ENCODE measurements at places on chromosomes 5 and 9.
A peak's percentile ranks its signal among the peaks of the same experiment; 100 is the strongest.

DNA sequence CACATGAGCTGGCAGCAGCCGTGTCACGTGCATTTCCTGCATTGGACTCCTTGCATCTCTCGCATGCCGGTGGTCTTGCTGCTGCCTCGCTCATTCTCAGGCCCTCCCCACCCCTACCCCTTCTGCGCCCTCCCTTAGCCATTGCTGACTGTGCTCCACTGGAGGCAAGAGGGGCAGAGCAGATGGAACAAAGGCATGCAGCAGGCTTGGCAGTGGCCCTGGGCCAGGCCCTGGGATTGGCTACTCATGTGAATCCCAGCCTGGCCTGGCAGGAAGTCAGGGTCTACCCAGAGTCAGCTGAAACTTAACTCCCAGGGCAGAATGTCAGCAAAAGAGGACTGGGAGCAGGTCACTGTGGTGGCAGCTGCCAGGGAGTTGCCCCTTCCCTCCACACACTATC lies 62.3 kb downstream of the TSTD2 start:
- DNase-seq: peak; percentile 42

DNA sequence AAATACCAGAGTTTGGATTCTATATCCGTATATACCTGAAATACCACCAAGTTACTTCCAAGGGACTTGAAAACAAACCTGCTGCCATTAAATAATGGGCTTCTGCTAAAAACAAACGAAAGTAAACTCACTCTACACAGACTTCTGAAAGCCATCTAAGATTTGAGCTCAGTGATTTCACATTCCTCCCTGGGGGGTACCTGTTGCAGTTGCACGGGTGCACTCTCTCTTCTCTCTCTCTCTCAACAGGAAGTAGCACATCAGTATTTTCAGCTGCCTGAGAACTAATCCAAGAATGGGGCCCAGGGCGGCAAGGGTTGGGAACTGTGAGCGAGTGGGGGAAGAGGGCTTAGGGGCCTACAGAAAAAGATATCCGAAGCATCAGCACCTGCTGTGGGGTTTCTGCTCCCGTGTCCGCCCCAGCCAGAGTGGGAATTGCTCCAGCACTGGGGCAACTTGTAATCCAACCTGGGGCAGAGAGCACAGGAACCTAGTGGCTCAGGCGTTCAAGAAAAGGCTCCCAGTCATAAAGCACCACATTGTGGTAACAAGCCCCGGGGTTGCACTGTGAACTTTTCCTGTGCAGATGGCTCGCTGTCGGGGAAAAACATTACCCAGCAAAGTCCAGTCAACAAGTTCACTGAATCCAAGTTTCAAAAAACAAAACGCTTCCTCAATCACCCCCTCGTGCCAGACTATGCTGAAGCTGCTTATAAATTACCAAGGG lies 99.8 kb downstream of the EFNA5 start:
- peak; percentile 62 for DNase-seq

GRCh38 chr9:130474106-130474505 lies 29.3 kb downstream of the ASS1 start:
- no peak for DNase-seq

DNA sequence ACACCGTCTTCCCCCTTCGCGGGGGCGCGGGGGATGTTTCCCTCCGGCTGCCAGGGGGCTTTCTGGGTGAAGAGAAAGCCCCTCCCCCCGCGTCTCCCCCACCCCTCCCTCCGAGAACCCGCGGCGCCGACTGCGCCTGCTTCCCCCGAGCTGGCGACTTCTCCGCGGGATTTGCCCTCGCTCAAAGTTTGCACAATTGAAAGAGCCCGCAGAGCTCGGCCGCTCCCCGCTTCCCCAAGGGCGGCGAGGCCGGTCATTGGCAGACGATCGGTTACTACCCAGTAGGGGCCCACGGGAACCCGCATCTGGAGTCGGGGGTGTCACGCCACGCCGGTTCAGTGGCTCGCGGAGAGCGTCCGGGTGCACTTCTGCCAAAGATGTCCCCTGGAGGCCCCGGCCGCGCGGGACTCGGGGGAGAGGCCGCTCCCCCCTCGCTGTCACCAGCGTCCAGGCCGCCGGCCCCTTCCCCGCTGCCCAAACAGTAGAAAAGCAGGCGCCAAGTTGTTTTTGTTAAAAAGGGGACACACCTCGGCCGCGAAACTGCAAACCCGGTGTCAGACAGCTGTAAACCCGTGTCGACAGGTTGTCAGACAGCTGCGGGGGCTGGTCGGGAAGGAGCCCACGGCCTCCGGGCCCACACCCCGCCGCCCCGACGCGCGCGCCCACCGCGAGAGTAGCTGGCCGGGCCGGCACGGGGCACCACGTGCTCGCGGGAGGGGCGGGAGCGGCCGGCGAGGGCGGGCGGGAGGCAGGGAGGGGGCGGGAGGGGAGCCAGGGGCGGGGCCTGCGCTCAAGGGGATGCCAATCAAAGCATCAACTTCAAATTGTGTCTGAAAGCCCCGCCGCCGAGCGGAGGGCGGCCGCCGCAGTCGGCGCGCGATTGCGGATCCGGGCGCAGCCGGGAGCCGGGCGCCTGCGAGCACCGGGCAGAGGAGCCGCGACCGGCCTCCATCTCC lies at the start of gene IRX1:
Gene IRX1, plus strand, starts transcription at position 827 of the 956 bp plus-strand sequence. CDS start 274 bp downstream, outside the sequence.
- peak; percentile 20 for DNase-seq

- DNase-seq: no peak
Measured at GRCh38 chr9:13439685-13440476, 160.4 kb upstream of the MPDZ start.

- DNase-seq: no peak
Measured at GRCh38 chr9:20990867-20991266, 40.6 kb downstream of the HACD4 start.

DNA sequence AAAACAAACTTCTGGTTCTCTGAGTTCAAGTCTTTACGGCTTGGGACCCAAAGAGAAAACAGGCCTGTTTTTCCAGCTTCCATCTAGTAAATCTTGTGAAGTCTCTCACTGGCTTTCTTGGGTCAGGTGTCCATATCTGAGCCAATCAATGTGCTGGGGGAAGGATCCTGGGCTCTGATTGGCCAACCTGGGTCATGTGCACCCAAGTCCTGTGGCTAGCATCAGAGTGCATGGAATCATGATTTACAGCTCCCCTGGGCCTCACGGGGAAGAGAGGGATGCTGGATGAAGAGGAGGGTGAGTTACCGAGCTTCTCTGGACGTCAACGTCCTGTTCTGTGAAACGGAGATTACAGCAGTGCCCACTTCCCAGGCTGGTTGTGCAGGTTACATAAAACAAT lies 19.4 kb downstream of the CXCL14 start:
- peak; percentile 46 for DNase-seq

DNA sequence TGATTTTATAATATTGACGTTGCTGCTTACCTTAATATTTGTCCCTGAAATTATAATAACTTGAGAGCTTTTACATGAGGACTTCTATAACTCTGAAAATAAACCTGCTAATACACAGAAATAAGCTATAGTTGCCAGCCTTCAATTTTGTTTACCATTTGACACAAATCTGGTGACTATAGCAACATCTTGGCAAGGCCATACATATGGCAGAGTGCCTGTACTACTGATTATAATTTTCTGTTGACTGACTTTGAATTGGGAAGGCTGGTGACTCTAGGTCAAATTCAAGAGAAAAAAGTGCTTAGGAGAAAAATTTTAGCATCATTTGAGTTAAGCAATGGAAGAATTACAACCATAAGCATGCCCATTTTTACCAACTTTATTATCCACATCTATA lies 581.4 kb upstream of the PTPRD start:
- DNase-seq: no peak

- no peak for DNase-seq
Measured at GRCh38 chr9:77156646-77157371, 20.5 kb upstream of the VPS13A start.

DNA sequence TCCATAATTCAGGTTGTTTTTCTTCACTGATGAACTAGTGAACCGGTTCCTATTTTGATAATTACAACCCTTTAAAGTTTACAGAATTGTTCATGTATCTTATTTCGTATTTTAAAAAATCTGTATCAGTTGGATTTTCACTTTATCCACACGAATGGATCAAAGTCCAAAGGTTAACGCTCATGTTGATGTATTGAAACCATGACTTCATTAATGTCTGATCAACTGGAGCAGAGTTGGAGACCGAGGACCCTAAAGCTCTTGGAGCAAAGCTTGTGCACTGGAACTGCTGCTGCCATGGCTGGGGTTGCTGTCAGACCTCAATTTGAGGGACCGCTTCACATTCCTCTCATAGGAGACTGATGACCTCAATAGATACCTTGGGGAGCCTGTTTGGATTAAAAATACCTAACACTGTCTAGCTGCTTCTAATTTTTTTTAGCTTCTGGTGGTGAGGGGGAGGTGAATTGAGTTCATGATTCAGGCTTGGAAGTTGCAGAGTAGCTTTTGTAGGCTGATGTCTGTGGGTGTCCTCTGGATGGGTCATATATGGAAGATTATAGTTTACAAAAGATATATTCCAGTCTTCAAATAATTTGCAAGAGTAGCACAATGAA lies 45.1 kb downstream of the KIAA1958 start:
- DNase-seq: no peak

Measured in SK-MEL-5 (cell line).